ENCODE measurements at places on chromosomes 4 and X.

- no peak for DNase-seq
Measured at GRCh38 chr4:123116412-123116811, 194.0 kb upstream of the NUDT6 start.

GRCh38 chr4:67125636-67126514, 419.4 kb downstream of the CENPC start:
- DNase-seq = peak; percentile 2

DNA sequence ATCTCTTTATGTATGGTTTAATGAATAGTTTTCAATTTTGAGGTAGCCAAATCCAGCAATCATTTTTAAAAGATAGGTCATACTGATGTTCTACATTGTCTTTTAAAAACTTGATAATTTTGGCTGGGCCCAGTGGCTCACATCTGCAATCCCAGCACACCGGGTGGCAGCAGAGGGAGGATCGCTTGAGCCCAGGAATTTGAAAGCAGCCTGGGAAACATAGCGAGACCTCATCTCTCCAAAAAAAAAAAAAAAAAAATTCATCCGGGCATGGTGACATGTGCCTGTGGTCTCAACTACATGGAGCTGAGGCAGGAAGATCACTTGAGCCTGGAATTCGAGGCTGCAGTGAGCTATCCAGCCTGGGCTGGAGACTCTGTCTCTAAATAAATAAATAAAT, 419.8 kb downstream of the GALNTL6 start:
- no peak for DNase-seq

- no peak for DNase-seq
Measured at GRCh38 chrX:85859426-85859825, 187.9 kb downstream of the CHM start.

GRCh38 chrX:138986235-138986634, 274.7 kb upstream of the FGF13 start:
- peak; percentile 5 for DNase-seq

DNA sequence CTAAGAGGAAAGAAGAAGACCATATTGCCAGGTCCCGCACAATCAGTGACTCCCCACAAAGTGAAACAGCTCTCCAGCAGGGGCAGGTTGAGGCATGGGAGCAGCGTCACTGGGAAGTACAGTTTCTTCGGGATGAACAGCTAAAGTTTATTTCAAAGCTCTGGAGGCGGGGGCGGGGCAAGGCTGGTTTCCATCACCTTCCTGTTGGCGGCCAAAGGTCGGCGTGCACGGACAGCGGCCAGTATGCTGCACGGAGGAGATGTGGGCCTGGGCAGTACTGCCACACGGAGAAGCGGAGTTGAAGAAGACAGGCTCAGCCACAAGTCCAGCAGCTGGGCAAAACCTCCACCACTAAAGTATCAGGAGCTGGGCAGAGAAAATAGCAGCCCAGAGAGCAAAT, 951 bp upstream of the ZNF518B start:
- DNase-seq = no peak

DNA sequence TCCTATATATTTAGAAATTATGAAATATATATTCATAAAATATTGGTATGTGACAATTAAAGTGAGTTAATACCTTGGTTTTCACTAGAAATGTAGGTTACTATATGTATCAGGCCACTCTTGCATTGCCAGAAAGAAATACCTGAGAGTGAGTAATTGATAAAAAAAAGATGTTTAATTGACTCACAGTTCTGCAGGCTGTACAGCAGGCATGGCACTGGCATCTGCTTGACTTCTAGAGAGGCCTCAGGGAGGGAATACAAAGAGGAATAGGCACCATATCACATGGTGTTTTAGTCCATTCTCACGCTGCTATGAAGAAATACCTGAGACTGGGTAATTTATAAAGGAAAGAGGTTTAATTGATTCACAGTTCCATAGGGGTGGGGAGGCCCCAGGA, 1560.6 kb downstream of the STIM2 start:
- no peak for DNase-seq

DNA sequence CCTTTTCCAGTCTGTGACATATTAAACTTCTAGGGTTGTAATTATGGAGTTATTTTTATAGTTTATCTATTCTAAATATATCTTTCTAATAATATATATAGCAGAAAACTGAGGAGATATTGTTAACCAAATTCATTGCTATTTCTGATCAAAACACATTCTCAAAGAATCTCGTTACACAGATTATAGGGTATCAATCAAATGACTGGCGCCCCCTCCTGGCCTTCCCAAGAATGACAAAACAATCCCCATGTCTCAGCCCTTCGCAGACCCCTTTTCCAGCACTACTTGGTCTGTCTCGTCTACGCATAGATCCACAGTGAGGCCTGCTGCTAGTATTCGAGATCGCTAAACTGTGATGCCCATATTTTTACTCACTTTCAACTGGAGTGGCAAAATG, 209.3 kb downstream of the GPC3 start:
- peak; percentile 0 for DNase-seq

- DNase-seq = no peak
Measured at GRCh38 chr4:150080875-150081274, 2.6 kb downstream of the DCLK2 start.

DNA sequence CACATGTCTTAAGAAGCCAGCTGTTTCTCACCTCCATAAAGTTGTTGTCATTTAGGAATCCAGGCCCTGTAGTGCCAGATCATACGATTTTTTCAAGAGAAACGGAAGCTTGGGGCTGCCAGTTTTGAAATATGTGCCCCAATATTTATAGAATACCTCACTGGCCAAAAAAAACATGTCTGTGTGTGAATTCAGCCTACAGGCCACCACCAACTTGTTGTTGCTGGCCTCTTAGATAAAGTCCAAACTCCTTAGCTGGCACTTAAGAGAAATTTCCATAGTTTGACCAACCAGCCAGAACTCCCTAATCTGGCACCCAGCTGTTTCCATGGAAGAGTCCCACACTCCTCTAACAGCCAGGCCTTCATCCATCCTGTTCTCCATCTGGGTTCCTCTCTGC, 74.1 kb downstream of the WDR19 start:
- DNase-seq = peak; percentile 6

DNA sequence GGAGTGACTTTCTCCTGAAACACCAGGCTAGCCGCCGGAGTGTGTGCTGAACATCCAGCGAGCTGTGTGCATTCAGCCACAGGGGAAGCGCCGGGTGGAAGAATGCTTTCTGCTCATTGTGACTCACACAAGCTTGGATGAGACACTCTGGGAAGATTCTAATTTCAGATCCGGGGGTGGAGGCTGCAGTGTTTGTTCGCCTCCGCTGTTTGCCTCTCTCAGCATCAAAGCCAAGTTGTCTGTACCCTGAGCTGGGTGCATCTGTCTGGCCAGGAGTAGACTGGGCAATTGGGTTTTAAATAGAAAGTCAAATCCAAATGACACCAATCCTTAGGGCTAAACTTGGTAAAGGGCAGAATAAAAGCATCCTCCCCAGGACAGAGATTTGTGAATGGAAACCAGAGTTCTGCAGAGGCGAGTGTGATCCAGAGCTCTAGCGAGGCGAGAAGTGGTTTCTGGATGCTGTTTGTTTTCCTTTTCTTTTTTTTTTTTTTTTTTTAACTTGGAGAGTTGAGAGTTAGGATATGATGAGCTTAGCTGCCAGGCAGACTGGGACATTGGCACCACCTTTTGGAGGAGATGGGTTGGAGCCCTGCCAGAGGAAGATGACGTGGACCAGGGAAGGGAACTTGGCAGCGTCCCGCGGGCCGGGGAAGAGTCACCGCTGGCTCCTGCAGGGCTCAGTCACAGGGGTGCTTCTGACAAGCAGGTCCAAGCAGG, 196.0 kb upstream of the PSAPL1 start:
- peak; percentile 86 for DNase-seq

DNA sequence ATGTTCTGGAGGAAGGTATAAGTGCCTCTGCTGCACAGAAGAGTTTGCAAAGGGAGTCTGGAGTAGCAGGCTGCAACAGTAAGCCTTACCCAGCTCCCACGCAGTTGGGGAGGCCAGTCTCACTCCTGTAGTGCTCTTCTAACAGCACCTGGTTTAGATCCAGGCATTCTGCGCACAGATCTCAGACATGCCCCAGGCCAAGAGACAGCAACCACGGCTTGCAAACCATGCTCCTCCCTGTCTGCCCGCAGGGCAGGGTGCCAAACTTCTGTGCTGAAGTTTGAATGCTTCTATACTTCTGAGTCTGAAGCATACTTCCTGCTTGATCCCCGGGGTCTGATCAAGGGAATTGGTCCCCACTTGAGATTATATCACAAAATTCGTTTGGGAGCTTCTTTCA, 106.3 kb downstream of the LINC00632 start:
- DNase-seq = peak; percentile 63

GRCh38 chr4:56863441-56864139, 42.1 kb upstream of the SPINK2 start:
- peak; percentile 6 for DNase-seq

- peak; percentile 53 for DNase-seq
Measured at GRCh38 chrX:134026565-134027311, 41.3 kb upstream of the GPC3 start.

- DNase-seq = no peak
Measured at GRCh38 chr4:1004557-1005485, 6.6 kb upstream of the FGFRL1 start.

DNA sequence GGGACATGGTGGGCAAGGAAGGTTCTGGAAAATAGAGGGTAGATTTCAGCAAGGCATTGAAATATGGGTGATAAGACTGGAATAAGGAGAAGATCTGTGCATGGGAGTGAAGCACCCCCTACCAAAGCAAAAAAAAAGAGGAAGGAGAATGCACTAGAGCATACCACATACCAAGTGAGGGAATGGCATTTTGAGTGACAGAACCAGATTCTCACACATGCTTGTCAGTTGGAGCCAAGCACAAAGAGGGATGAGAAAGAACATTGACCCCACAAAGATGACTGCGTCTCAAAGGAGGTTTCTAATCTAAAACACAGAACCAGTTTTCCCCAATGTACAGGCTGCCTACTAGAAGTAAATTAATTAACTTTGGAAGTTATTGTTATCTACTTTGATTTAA, 140.3 kb upstream of the SMAD1 start:
- DNase-seq = no peak

DNA sequence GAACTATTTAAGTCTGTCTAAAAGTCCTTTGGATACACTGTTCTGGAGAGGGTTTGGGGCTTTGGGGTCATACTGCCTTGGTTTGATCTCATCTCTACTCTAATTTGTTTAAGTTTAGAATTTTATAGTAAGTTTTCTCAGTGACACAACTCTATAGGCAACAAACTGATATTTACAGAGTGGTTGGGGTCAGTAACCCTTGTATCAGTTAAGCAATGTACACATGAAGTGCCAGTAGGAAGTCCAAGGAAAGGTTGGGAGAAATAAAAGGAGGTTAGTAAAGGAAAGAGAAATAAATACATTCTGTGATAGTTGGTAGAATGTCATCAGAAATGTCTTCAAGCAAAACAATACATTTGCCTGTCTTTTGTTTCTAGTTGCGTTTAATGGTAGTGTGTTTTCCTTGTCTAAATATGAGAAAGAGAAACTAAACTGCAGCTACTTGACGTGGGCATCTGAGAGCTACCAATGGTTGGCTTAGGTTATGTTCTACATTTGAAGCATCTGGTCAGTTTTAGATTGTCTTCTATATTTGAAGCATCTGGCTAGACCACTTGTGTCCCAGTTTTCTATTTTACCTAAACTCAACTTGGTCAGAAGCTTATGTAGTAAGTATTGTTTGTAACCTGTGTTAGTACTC, 6.9 kb downstream of the ATP7A start:
- DNase-seq = no peak

DNA sequence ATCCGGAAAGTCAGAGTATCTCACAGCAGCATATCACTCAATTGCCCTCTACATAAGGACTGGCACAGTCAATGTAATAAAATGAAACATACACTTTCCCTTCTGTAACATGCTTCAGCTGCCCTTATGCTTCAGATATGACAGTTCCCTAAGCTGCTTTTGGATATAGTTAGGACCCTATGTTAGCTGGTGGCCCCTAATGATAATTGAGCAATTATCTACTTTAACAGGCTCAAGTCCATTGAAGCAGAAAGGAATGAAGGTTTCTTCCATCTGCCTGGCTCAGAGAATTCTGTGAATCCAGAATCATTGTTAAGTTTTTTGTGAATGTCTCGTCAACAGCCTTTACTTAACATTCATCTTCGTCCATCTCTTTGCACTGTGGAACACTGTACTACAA, 951.2 kb upstream of the DIAPH2 start:
- DNase-seq = no peak

DNA sequence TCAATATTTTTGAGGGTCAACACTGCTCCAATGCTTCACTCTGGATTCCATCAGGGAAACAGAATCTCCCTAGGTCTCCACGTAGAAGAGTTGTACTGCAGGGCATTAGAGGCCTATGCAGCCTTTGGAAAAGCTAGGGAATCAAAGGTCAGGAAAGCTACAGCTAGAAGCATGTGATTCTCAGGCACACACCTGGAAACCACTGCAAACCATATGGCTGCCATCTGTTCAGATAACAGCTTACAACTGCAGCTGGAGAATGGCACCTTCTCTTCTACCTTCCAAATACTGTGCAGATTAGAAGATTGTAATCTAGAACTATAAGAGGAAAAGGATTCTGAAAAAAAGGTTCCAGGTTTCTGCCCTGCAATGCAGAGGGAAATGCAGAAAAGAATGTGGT, 60.6 kb downstream of the BTC start:
- no peak for DNase-seq

GRCh38 chrX:129957241-129958082, 25.0 kb upstream of the BCORL1 start:
- DNase-seq = peak; percentile 34

GRCh38 chr4:61223385-61223784, 23.3 kb downstream of the ADGRL3 start:
- no peak for DNase-seq

DNA sequence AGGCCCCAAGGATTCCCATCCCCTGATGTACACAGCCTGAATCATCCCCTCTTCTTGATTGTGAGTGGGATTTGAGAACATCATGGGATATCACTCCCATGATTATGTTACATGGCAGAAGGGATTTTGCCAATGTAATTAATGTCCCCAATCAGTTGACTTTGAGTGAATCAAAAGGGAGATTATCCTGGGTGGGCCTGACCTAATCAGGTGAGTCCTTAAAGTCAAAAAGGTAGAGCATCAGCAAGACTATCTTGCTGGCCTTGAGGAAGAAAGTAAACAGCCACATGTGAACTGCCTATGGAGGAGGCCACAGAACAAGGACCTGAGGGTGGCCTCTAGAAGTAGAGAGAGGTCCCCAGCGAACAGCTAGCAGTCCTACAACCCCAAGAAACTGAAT, 203.1 kb upstream of the ATP6AP2 start:
- no peak for DNase-seq

GRCh38 chr4:108035691-108036090, 46.0 kb downstream of the HADH start:
- no peak for DNase-seq

DNA sequence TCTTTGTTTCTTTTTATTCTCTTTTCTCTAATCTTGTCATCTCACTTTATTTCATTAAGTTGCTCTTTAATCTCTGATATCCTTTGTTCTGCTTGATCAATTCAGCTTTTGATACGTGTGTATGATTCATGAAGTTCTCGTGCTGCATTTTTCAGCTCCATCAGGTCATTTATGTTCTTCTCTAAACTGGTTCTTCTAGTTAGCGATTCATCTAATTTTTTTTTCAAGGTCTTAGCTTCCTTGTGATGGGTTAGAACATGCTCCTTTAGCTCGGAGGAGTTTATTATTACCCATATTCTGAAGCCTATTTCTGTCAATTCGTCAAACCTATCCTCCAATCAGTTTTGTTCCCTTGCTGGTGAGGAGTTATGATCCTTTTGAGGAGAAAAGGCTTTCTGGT, 1045.0 kb upstream of the ADGRL3 start:
- no peak for DNase-seq

- peak; percentile 10 for DNase-seq
Measured at GRCh38 chr4:932713-933070, 432 bp downstream of the TMEM175 start.
